Caco-2 (cell line): ENCODE measurements at places on chromosomes 7 and 10. TPM values are rescaled to one million over a fixed set of nuclear protein-coding genes. Genes with fewer than 3 reads are reported as not detected.

DNA sequence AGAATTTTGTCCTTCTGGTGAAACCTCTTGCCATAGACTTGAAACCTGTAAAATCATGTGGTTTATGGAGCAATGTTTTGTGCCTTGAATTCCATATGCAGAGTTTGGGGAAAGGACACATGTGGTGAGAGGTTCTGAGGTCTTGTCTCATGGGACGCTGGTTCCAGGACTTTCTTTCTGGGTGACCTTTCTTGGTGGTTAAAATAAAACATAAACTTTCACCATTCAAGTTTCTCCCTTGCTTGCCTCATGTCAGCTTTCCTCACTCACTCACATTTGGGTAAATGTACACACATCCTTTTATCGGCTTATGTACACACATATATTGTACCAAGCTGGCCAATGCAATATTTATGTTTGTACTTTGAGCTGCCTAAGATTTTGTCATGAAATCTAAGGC, 144.9 kb upstream of the CELF2 start:
- no peak for DNase-seq
- no peaks in the 10 kb centered on the region for H3K4me1 ChIP-seq
- H3K27ac ChIP-seq, result no peak overlapping the region
- no peak overlapping the region for H3K4me3 ChIP-seq

- no peaks in the 10 kb centered on the region for H3K36me3 ChIP-seq
- DNase-seq, result no peak
- H3K4me3 ChIP-seq, result no peak overlapping the region
- H3K4me1 ChIP-seq, result peaks cover 34% of the 10 kb centered on the region
Observed at GRCh38 chr10:103125323-103126267, 67.5 kb downstream of the NT5C2 start.

DNA sequence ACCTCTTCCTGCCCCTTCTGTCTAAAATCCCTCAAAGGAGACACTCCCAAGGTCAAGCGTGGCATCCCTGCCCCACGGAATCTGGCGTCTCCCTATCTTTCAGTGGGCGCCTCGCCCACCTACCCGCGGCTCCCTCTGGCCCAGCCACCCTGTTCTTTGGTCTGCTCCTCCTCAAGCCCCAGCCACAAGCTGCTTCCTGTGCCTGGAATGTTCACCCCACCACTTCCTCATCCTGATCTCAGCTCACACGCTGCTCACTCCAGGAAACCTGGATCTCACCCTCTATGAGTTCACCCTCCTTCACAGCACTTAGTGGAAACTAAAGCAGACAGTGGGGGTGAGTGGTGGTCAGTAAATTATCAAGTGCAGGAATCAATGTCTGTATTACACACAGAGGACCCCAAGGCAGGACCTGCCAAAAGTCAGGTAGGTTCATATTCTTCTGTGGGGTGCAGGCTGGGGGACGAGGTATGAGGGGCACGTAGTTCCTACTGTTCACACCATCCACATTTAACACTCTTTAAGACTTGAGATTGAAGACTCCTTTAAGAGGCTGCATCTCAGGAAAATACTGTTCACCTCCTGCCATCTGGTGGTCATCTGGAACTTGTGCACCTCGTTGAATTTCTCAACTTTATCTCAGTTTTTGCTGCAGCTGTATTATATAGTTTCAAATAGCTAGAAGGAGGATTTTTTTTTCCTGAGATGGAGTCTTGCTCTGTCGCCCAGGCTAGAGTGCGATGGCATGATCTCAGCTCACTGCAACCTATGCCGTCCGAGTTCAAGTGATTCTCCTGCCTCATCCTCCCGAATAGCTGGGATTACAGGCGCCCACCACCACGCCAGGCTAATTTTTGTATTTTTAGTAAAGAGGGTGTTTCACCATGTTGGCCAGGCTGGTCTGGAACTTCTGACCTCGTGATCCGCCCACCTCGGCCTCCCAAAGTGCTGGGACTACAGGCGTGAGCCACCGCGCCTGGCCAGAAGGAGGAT, 166.6 kb downstream of the ARHGAP21 start:
- no peak overlapping the region for H3K4me3 ChIP-seq
- no peak overlapping the region for H3K27ac ChIP-seq
- peak; percentile 68 for DNase-seq
- no peaks in the 10 kb centered on the region for H3K27me3 ChIP-seq

DNA sequence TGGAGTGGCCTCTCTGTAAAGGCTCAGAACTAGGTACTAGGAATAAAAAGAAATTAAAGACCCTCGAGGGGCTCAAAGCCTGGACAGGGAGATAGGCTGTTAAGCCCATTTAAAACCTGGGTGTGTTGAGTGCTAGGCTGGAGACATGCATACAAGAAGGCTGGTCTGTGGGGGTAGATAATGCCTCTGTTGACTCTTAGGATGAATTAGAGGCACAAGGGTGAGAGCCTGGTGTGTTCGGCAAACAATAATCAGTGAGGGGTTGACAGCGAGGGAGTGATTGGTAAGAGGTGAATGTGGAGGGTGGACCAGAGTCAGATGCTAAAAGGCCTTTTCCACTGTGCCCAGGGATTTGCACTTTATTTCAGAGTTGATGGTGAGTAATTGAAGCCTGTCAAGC, 12.7 kb downstream of the GSTO2 start:
- no peaks in the 10 kb centered on the region for H3K4me1 ChIP-seq
- no peak for DNase-seq
- H3K27ac ChIP-seq, result no peak overlapping the region
- H3K27me3 ChIP-seq, result no peaks in the 10 kb centered on the region
- no peaks in the 10 kb centered on the region for H3K36me3 ChIP-seq
- H3K4me3 ChIP-seq, result no peak overlapping the region

- no peaks in the 10 kb centered on the region for H3K27me3 ChIP-seq
- DNase-seq, result no peak
- H3K4me1 ChIP-seq, result no peaks in the 10 kb centered on the region
- H3K36me3 ChIP-seq, result no peaks in the 10 kb centered on the region
- no peak overlapping the region for H3K27ac ChIP-seq
- no peak overlapping the region for H3K4me3 ChIP-seq
Observed at GRCh38 chr7:17289074-17289645, 9.3 kb upstream of the AHR start.

The MAGI2 gene
- total RNA-seq, result 0.19 and 0.25 TPM in 2 replicates

- no peak overlapping the region for H3K27ac ChIP-seq
- no peak for DNase-seq
- H3K4me1 ChIP-seq, result peaks cover 9% of the 10 kb centered on the region
- no peak overlapping the region for H3K4me3 ChIP-seq
Observed at GRCh38 chr7:36811807-36812206, 87.5 kb upstream of the AOAH start.

DNA sequence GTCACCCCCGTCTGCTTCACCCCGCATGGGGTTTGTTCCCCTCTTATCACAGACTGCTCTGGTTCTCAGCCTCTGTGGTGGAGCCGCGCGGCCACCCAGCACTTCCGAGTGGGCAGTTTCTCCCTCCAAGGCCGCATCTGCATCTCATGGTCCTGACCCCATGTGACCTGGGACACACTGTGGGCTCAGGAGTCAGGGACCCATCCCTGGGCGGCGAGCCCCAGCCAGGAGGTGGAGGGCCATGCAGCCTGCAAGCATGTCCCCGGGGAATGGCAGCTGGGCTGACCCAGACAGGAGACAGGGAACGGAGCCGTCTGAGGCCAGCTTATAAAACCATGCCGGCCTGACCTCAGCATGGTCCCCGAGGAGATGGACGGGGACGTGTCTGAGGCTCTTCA, 25.2 kb upstream of the TTYH3 start:
- no peaks in the 10 kb centered on the region for H3K4me1 ChIP-seq
- no peak for DNase-seq
- no peak overlapping the region for H3K27ac ChIP-seq
- no peaks in the 10 kb centered on the region; the same call in 1 of the 2 replicates for H3K36me3 ChIP-seq
- no peaks in the 10 kb centered on the region for H3K27me3 ChIP-seq

DNA sequence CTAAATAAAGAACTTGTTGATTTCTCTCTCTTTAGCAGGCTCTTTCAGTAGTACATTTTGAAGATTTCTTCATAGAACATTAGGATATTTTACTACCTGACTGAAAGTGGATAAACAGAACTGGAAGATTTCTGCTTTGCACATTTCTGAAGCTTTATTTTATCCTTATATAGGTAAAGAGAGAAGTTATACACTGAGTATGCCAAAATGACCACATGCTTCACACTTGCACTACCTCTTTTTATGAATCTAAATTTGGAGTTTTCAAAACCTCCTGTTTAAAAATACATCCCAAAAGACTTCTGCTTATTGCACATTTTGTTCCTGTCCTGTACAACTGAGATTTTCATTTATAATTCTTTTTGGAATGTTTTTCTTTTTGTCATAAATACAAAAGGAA, 197.4 kb upstream of the PRPS1L1 start:
- no peaks in the 10 kb centered on the region for H3K36me3 ChIP-seq
- no peak for DNase-seq
- H3K4me3 ChIP-seq, result no peak overlapping the region
- peaks cover 15% of the 10 kb centered on the region for H3K4me1 ChIP-seq
- no peaks in the 10 kb centered on the region for H3K27me3 ChIP-seq

The HNRNPA2B1 gene
- total RNA-seq, result 799 and 839 TPM in 2 replicates

The PRKCQ gene
- 1.5 and 2.4 TPM in 2 replicates for total RNA-seq

DNA sequence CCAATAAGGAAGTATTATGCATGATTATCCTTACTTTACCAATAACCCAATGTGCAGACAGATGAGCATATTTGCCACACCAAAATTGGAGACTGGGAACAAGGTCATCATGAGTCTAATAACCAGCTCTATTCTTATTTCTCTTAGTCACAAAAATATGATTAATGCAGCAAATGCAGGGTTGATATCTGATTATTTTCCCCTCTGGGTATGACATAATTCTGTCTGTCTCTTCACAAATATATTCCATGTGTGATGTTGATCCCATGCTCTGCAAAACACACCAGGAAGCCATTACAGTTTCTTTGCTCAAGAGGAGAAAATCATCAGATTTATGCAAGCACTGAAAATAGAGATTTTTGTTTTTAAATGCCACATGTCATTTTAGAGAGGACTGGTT, 196.5 kb upstream of the DGKB start:
- H3K4me3 ChIP-seq, result no peak overlapping the region
- H3K4me1 ChIP-seq, result no peaks in the 10 kb centered on the region

- H3K4me3 ChIP-seq, result no peak overlapping the region
- H3K4me1 ChIP-seq, result no peaks in the 10 kb centered on the region
- no peaks in the 10 kb centered on the region for H3K27me3 ChIP-seq
- no peak overlapping the region for H3K27ac ChIP-seq
- no peak for DNase-seq
- H3K36me3 ChIP-seq, result no peaks in the 10 kb centered on the region
Observed at GRCh38 chr7:78039790-78040776, 241.5 kb downstream of the PHTF2 start.

- no peak overlapping the region for H3K4me3 ChIP-seq
- no peaks in the 10 kb centered on the region for H3K4me1 ChIP-seq
- no peak overlapping the region for H3K27ac ChIP-seq
- H3K36me3 ChIP-seq, result no peaks in the 10 kb centered on the region
Observed at GRCh38 chr7:116828281-116828680, 34.1 kb upstream of the CAPZA2 start.

- no peak overlapping the region for H3K4me3 ChIP-seq
- H3K27me3 ChIP-seq, result no peaks in the 10 kb centered on the region
- H3K36me3 ChIP-seq, result peaks cover 3% of the 10 kb centered on the region
- H3K4me1 ChIP-seq, result peaks cover 10% of the 10 kb centered on the region
- H3K27ac ChIP-seq, result no peak overlapping the region
Observed at GRCh38 chr7:157250605-157251228, 86.1 kb upstream of the DNAJB6 start.

GRCh38 chr7:47715631-47716068, 133.7 kb upstream of the TNS3 start:
- H3K4me3 ChIP-seq, result no peak overlapping the region
- H3K36me3 ChIP-seq, result no peaks in the 10 kb centered on the region
- no peak overlapping the region for H3K27ac ChIP-seq
- H3K27me3 ChIP-seq, result no peaks in the 10 kb centered on the region
- DNase-seq, result no peak

GRCh38 chr10:100043344-100043743, 33.6 kb upstream of the DNMBP start:
- H3K27me3 ChIP-seq, result no peaks in the 10 kb centered on the region
- no peak for DNase-seq
- peaks cover 21% of the 10 kb centered on the region for H3K4me1 ChIP-seq
- H3K27ac ChIP-seq, result no peak overlapping the region

DNA sequence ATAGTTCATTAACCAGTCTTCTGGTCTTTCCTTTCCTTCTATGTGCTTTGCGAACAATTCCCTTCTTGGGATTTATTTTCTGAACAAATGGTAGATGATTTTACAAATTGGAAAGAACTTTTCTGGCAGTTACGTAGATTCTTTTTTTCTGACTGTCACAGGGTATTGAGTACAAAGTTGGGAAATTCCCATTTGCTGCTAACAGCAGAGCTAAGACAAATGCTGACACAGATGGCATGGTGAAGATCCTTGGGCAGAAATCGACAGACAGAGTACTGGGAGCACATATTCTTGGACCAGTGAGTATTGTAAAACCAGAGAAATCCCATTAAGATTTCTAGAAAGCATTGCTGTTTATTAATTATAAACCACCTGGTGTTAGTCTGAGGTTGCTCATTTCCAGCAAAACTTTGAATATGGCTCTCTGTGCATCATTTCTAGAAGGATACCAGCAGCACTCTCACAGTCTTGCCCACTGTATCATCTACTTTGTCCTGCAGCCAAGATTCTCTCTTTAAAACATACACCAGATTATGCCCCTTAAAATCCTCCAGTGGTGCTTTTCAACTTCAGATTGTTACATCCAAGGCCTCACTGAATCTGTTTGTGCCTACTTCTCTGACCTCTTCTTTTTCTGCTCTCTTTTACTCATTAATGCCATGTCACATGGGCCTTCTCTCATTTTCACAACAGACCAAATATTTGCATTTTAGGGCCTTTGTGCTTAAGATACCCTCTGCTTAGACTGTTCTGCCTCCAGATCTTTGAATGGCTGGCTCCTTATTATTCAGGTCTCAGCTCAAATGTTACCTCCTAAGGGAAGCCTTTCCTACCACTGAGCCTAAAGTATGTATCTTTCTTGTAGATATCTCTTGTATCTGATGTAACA, 27.0 kb downstream of the DLD start:
- peaks cover 5% of the 10 kb centered on the region for H3K36me3 ChIP-seq
- 0 out of 2 replicates have a peak, but pooled peaks cover 6% of the 10 kb centered on the region for H3K4me1 ChIP-seq
- no peak overlapping the region for H3K27ac ChIP-seq
- no peaks in the 10 kb centered on the region for H3K27me3 ChIP-seq

- H3K36me3 ChIP-seq, result no peaks in the 10 kb centered on the region
- no peaks in the 10 kb centered on the region for H3K4me1 ChIP-seq
- no peak for DNase-seq
- no peak overlapping the region for H3K27ac ChIP-seq
- H3K4me3 ChIP-seq, result no peak overlapping the region
- H3K27me3 ChIP-seq, result no peaks in the 10 kb centered on the region
Observed at GRCh38 chr7:92839901-92840300, 3.5 kb upstream of the CDK6 start.

DNA sequence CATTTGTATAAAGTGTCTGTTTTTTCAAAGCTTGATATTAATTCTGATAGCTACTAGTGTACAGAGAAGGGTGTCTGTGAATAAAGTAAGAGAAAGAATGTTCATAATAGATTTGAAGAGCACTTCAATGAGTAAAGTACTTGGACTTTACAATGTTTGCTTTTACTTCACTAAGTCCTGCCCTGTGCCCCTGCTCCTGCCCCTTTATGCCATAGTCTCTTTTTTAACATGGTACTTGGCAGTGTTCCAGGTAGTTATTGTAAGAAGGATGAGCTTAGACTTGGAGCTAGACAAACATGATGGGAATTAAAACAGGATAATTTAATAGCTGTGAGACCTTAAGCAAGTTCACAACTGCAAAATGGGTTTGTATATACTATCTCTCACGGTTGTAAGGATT, 41.0 kb downstream of the ZEB1 start:
- no peaks in the 10 kb centered on the region for H3K27me3 ChIP-seq
- H3K4me3 ChIP-seq, result no peak overlapping the region
- H3K36me3 ChIP-seq, result no peaks in the 10 kb centered on the region
- H3K4me1 ChIP-seq, result no peaks in the 10 kb centered on the region
- H3K27ac ChIP-seq, result no peak overlapping the region

The CLDN3 gene
- 19.6 and 21.0 TPM in 2 replicates for total RNA-seq

The ZNF804B gene
- not detected in 2 replicates for total RNA-seq
